ENCODE measurements at places on chromosomes 16 and 17.

DNA sequence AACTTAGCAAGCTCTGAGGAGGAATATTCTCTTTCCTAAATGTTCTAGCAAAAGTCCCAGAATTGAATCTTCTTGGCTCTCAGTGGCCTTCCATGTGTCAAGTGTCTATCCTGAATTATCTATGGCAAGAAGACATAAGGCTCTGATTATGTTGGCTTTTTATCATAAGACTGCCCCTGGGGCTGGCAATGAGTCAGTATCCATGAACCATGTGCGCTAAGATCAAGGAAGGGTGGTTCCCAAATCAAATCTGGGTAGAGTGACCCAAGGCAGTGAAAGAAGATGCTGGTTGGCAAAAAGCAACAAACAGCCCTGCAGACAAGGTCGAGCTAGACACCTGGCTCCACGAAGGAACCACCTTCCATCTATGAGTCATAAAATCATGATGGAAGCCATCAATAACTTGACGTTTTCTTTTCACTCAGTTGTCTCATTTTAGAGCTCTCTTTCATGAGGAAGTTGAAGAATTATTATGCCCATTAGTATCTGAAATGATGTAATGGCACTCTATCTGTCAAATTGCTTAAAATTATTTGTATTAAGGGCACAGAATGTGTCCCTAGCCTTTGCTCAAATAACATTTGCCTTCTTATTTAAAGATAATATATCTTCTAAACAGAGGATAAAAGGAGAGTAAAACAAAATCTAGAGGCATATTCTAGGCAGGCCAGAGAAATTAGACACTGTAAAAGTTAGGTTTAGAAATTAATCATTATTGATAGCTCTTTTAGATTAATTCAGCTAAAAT is 657.7 kb upstream of the GOT2 start:
- DNase-seq = no peak

- peak; percentile 81 for DNase-seq
Observed at GRCh38 chr17:39667945-39668924, at the start of gene PNMT. TSS of gene PNMT (plus strand) at chr17:39668453. CDS start at chr17:39668476, 23 bp downstream.

GRCh38 chr17:73914536-73915274 is 270.5 kb upstream of the SDK2 start:
- no peak for DNase-seq

- DNase-seq = no peak
Observed at GRCh38 chr16:1785846-1786170, 3.0 kb downstream of the NUBP2 start.

DNA sequence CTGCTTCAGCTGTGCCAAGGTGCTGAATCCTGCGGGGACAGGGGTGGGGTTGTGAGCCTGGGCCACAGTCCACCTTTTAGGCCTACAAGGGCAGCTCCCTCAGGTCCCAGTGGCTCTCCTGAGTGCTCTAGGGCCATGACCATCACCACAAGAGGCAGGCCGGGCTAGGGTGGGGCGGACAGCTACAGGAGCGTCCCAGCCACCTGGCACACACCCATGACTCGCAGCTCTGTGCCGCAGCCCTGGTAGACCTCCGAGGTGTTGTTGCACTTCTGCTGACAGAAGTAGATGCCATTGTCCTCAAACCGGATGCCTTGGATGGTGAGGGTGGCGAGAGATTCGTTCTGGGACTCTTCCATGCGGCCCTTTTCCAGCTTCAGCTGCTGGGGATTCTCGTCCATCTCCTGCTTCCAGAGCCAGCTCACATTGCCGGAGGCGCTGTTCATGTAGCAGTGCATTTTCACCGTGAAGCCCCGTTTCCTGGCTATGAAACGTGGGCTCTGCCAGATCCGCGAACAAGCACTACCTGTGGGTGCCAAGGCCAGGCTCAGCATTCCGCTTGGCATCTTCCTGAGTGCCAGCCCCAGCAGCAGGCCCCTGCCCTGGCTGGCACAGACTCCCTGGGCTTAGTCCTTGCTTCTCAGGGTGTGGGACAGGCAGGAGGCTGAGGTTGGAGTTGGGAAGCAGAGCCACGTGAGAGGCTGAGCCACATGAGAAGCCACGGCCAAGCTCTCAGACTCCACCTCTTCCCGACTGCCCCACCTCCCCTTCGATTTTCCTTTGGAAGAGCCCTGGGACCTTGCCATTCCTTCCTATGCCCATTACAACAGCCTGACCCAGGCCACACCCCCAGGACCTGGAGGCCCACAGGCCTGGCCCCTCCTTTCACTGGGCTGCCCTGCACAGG is 2.0 kb downstream of the CD79B start:
- no peak for DNase-seq

DNA sequence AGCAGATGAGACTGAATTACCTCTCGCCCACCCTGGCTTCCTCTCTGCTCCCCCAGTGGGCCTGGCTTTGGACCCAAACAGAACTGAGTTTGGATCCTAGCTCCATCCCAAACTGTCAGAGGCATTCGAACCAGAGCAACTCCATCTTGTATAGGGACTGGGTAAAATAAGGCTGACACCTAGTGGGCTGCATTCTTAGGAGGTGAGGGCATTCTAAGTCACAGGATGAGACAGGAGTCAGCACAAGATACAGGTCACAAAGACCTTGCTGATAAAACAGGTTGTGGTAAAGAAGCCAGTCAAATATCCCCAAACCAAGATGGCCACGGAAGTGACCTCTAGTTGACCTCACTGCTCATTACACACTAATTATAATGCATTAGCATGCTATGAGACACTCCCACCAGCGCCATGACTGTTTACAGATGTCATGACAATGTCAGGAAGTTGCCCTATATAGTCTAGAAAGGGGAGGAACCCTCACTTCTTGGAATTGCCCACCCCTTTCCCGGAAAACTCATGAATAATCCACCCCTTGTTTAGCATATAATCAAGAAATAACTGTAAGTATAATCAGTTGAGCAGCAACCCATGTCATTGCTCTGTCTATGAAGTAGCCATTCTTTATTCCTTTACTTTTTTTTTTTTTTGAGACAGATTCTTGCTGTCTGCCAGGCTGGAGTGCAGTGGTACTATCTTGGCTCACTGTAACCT is 44.4 kb downstream of the LYRM1 start:
- DNase-seq = peak; percentile 60

DNA sequence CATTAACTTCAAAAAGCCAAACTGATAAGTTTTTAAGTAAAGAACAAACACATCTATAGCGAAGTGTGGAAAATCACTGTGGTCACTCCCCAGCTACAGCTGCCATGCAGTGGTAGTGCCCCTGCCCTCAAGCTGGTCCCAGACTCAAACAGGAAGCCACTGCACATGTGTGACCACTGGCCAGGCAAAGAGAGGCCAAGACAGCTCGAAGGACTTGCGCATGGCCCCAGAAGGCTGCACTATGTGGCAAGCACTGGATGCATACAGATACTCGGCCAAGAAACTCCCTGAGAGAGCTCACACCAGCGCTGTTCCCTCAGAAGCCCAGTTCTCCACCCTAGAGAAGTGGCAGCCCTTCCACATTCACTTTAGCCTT is 82.4 kb downstream of the ANKRD11 start:
- DNase-seq = no peak

DNA sequence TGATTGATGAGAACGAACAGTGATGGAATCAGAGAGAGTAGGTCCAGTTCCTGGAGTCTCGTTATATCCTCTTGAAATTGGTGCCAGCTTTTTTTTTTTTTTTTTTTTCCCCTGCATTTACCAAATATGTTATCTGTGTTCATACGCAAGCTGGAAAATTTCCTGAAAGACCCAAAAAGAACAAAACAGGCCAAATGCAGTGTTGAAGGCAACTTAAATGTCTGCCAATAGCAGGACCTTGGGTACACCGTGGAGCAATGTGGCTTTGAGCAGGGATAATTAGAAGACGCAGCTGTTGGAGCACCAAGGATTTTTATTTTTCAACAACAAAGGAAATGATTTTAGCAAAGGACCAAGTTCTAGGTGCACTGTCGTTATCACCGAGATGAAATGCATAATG is 105.0 kb downstream of the ABCC6 start:
- no peak for DNase-seq

GRCh38 chr16:53501216-53501859 is 1.7 kb downstream of the AKTIP start:
- no peak for DNase-seq

- DNase-seq = peak; percentile 91
Observed at GRCh38 chr17:80647746-80648145, 103.1 kb downstream of the RPTOR start.

DNA sequence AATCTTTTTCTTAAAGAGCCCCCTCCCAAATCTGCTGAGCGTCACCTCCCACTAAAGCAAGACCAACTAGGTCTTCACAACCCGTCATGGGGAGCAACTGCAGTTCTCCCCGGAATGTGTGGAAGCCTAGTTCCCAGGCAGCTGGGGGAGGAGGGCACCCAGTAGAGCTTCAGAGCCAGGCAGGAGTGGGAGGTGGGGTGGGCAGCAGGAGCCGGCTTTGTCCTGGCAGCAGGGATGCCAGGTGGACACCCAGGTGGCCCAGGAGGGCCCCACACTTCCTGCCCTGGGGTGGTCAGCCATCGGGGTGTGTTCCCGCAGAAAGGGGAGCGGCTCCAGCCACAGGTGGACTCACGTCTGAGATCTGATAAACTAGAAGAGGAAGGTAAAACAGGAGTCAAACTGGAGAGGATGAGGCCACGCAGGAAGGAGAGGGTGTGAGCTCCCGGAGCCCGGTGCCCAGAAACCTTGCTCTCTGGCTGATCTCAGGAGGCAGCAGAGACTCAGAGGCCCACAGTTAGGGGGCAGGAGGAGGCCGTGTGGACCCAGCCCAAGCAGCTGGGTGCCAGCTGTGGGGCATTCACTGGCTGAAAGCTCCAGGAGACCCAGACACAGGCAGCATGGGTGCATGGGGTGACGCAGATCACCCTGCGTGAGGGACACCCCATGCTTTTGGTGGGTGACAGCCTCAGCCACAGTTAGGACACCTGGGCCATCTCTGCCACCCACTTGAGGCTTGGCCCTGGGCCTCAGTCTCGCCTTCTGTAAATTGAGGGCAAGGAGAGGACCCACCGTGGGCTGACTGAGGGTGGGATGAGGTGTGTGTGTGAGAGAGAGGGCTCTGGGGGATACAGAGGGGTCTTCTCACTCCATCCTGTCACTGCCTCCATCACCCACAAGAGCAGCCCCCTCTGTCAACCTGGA is 260.8 kb upstream of the TNRC6C start:
- no peak for DNase-seq

- DNase-seq = no peak
Observed at GRCh38 chr17:29205047-29205446, 24.8 kb upstream of the MYO18A start.

- DNase-seq = peak; percentile 63
Observed at GRCh38 chr17:40064971-40065768, 2.4 kb downstream of the THRA start.

DNA sequence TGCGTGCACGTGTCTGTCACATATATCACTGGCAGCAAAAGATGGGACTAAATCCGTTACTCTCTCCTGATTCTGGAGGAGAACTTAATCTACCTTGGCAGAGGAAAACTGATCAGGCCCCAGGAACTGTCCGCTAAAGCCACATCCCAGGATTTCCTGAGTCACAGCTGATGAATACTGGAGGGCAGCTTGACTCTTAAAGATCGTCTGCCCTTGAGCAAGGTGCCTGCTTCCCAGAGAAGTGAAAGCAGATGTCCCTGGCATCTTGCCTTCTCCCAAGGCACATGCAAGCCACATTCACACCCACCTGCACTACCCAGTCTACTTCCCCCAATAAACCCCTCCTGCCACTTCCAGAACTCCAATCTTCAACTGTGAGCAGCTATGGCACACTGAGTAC is 99.8 kb downstream of the CPPED1 start:
- DNase-seq = no peak

DNA sequence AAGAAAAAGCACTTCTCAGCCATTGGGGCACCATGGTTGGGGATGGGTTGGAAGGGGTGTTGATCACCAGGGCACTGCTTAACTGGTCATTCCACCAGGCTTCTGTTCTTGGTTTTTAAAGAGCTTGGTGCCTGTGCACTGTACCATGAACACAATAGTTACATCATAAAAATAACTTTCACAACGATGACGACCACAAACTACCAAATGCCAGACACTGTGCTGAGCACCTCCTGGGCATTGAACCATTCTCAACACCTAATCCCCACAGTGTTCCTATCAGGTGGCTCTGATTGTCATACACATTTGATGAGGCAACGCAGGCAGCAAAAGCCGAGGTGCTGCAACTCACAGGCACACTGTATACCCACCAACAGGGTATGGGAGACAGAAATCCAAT is 208.0 kb downstream of the FOXL1 start:
- DNase-seq = no peak

- DNase-seq = no peak
Observed at GRCh38 chr16:57525761-57526160, 10.6 kb downstream of the CCDC102A start.

- DNase-seq = no peak
Observed at GRCh38 chr16:82583422-82583821, 43.3 kb upstream of the CDH13 start.

- no peak for DNase-seq
Observed at GRCh38 chr17:42586514-42587230, 9.1 kb upstream of the PSMC3IP start.

GRCh38 chr16:11014136-11014535 is 69.8 kb downstream of the CLEC16A start:
- DNase-seq = no peak

DNA sequence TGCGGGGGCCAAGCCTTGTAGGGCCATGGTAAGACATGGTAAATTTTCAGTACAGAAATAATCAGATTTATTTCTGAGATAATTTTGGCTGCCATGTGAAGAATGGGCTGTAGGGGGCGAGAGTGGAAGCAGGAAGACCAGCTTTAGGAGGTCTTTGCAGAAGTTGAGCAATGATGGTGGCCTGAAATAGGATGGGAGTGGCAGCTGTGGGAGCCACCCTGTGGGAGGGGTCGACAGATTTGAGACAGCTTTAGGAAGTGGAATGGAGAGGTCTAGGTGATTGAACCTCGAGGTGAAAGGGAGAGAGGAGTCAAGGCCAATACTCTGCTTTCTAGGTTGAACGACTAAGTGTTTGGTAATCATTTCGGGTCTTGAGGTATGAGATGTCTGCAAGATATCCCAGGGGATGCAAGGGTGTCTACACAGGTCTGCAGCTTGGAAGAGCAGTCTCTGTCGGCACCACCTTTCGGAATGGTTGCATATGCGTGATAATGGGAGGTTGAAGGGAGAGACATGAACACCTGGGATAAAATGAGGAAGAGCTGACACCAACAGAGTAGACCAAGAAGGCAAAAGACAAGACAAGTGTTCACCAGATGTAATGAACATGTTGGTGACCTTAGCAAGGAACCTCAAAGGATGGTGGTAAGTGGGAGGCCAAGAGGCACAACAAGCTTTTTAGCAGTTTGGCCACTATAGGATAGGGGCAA is 4.2 kb upstream of the ATXN7L3 start:
- peak; percentile 58 for DNase-seq

- DNase-seq = peak; percentile 68
Observed at GRCh38 chr17:8223356-8224126, 13.2 kb upstream of the AURKB start.

GRCh38 chr16:12119562-12119961 is 143.0 kb downstream of the SNX29 start:
- peak; percentile 32 for DNase-seq

DNA sequence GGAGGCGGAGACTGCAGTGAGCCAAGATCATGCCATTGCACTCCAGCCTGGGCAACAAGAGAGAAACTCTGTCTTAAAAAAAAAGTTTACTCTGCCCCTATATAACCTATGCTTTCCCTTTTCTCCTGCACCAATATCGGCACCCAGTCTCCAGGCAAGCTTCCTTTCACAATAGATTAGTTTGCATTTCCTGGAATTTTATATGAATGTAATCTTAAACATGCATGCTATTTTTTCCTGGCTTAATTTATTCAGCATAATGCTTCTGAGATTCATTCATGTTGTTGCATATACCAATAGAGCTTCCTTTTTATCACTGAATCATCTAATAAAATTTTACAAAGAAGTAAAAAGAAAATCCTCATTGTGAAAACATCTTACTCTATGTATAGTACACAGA is 59.4 kb downstream of the USP32 start:
- DNase-seq = no peak
